Sigmoid colon (tissue), 7 donors: ENCODE measurements at places on chromosomes 1 and 21.

DNA sequence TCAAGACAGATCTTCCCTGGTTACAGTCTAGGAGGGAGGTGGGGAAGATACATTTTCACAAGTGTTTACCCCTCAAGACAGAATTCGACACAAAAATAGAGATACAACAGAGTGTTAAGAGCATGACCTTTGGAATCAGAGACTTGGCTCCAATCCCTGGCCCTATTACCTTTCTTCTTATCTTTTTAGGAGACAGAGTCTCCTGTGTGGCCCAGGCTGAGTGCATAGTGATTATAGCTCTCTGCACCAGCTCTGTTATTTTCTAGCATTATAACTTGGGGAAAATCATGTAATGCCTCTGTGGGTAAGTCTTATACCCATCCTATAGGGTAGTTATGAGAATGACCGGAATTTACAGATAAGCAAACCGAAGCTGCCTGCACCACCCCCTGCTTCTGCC, 9.8 kb downstream of the NIPAL3 start:
- no peak for DNase-seq

- DNase-seq = no peak
These were observed 10.8 kb downstream of the MATN1 start for GRCh38 chr1:30712583-30712982.

GRCh38 chr1:185573677-185574076, 160.5 kb upstream of the HMCN1 start:
- no peak for DNase-seq

DNA sequence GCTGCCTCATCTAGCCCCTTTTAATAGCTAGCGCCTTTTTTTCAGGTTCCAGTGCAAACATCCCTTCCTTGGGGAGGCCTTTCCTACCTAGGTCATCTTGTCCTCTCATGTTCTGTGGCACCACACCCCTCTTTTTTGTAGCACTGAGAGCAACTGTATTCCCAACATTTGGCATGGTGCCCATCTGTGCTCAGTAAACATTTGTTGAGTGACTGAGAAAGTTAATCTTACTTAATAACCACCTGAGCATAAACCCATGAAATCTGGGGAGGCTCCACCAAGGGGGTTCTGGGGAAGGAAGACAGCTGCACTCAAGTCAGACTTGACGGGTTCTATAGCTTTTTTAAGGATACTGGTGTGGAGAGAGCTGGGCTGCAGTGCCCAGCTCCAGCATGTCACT, 90.0 kb downstream of the NOS1AP start:
- DNase-seq = no peak

DNA sequence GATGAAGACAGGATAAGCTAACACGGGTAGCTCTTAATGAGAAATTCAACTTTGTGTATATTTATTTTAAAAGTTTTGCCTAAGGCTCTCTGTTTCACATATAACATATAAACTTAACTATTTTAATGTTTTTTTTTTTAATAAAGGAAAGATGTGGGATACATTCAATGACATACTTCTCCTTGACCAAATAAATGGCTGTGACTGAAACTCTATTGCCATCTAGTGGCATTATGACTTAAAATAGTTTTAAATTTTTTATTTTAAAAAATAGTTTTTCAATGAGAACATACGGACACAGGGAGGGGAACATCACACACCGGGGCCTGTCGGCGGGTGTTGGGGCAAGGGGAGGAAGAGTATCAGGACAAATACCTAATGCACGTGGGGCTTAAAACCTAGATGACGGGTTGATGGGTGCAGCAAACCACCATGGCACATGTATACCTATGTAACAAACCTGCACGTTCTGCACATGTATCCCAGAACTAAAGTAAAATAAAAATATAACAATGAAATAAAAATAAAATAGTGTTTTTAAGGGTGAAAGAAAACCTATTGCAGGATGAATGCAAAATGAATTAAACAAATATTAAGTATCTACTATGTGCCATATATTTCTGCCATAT, 83.4 kb downstream of the LYST start:
- no peak for DNase-seq

- DNase-seq = no peak
These were observed 17.0 kb downstream of the AGT start for GRCh38 chr1:230696722-230697437.

GRCh38 chr1:14238472-14239307, 359.8 kb upstream of the KAZN start:
- DNase-seq = peak; percentile 94

DNA sequence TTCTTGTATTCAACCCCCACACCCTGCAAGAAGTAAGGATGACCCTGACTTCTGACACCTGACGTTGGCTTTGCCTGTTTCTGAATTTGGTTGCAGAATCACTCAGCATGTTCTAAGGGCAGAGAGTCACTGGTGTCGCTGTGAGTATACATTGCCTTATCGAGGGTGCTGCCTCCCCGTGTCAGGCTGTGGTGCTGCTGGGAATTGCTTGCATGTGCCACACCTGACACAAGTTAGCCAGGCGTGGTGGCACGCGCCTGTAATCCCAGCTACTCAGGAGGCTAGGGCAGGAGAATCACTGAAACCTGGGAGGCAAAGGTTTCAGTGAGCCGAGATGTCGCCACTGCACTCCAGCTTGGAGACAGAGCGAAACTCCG, 45.9 kb downstream of the WDR4 start:
- no peak for DNase-seq

GRCh38 chr1:64038965-64039364, 164.5 kb upstream of the UBE2U start:
- DNase-seq = no peak

- no peak for DNase-seq
These were observed 86.0 kb upstream of the MAP10 start for GRCh38 chr1:232718928-232719927.

GRCh38 chr1:54695221-54695620, 20.4 kb upstream of the TTC4 start:
- no peak for DNase-seq

GRCh38 chr1:12356004-12356890, 126.4 kb downstream of the VPS13D start:
- no peak for DNase-seq

GRCh38 chr1:45148209-45148825, 58.1 kb downstream of the ZSWIM5 start:
- no peak for DNase-seq

- DNase-seq = peak; percentile 89
These were observed 32.9 kb upstream of the DIPK1A start for GRCh38 chr1:92994105-92994712.

DNA sequence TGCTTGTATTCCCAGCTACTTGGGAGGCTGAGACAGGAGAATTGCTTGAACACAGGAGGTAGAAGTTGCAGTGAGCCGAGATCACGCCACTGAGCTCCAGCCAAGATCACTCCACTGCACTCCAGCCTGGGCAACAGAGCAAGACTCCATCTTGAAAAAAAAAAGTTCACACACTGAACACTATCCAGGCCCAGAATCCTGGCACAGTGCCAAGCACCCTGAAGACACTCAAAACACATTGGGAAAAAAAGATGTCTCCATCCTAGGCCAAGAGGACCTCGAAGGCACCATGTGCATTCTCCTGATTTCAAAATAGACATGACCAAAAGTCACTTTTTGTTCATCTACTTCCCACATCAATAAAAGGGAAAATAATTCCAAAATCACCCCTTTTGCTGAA, 38.7 kb downstream of the SLC9A1 start:
- peak; percentile 94 for DNase-seq

- no peak for DNase-seq
These were observed 284.9 kb upstream of the RUNX1 start for GRCh38 chr21:35333831-35334618.

DNA sequence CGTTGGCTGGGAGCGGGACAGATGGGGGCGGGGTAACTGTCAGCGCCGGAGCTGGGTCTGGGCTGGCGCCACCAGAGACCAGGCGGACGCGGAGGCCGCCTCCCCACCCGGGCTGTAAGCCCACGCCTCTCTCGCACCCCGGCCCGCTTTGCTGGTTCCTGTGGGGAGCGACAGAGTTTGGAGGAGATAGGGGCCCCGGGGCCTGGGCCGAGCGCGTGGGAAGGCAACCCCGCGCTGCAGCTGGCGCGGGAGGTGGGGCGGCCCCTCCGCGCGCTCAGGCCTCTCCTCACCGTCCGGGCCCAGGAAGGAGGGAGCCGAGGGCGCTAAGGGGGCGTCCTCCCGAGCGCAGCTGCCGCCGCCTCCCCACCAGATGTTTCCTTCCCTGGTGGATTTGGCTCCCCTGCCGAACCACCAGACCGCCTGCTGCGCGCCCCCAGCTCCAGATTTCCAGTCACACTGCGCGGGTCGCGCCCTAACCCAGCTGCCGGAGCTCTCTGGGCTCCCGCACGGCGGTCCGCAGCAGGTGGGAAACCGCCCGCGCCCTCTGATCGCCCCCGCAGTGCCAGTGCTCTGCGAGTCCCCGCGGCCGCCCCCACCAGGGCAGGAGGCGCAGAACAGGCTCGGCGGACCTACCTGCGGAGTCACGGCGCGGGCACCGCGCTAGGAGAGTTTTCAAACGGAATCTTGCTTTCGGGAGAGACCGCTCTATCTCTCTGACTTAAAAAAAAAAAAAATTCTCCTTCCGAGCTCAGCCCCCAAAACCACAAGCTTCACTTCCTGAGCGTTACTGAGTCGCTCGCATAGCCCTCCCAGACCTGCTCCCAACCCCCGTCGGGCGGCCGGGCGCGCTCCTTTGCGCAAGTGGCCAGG, 1.1 kb downstream of the GFI1 start:
- DNase-seq = no peak

GRCh38 chr1:232951180-232951579, 769 bp downstream of the NTPCR start:
- no peak for DNase-seq

GRCh38 chr1:150221552-150221951, 14.4 kb downstream of the ANP32E start:
- DNase-seq = no peak

- DNase-seq = no peak
These were observed 128.0 kb downstream of the HMCN1 start for GRCh38 chr1:185862235-185862634.

GRCh38 chr1:167106119-167106461, 12.2 kb downstream of the STYXL2 start:
- no peak for DNase-seq

GRCh38 chr1:211830055-211830327, 572 bp downstream of the LPGAT1 start:
- DNase-seq = no peak

DNA sequence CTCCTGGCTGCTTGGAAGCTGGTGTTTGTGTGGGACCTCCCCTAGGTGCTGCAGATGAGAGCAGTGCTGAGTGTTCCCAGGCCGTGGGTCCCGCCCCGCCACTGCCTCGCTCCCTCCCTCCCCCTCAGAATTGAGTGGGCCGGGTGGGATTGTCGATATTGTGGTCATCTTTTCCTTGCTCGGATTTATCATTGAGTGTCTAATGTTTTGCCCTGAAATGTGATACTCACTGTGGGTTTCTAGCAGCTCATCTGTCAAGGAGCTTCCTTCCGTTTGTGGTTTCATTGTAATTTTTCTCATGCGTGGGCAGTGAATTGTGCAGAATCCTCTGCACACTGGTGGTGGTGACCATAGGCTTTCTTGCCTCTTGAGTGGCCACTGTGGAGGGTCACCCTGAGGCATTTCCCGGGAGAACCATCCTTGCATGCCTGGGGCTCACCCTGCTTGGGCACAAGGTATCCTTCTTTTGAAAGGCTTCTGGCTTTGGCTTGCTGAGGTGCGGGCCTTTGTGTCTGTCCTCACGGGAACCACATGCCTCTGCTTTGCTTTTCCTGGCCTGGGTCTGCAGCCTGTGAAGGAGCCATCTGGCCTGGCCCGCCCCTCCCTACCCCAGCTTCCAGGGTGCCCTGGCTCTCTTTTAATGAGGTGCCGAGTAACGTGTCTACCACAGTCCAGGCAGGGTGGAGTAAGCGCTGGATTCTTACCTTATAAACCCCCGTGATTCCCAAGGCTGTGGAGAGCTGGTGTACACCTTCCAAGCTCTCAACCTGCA, 25.6 kb downstream of the SLX9 start:
- DNase-seq = no peak

DNA sequence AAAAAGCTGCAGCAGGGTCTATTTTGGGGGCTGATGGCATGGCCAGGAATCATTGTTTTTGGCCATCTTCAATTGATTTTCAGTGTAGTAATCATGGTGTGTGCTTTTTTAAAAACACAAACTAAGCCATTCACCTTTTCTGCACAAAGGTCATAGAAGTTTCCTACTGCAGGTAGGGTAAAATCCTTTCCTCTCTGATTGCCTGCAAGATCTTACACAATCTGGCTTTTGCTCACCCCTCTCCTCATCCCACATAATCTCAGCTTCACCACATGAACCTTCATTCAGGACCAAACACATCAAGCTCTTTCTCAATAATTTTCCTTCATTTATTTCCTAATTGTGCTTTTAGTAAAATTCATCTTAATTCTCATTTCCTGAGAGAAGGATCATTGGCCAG, 38.3 kb upstream of the GBP5 start:
- DNase-seq = no peak

GRCh38 chr1:31671561-31672201, 27.0 kb upstream of the PEF1 start:
- DNase-seq = no peak

- DNase-seq = no peak
These were observed 38.8 kb upstream of the FAM3B start for GRCh38 chr21:41277846-41278245.

DNA sequence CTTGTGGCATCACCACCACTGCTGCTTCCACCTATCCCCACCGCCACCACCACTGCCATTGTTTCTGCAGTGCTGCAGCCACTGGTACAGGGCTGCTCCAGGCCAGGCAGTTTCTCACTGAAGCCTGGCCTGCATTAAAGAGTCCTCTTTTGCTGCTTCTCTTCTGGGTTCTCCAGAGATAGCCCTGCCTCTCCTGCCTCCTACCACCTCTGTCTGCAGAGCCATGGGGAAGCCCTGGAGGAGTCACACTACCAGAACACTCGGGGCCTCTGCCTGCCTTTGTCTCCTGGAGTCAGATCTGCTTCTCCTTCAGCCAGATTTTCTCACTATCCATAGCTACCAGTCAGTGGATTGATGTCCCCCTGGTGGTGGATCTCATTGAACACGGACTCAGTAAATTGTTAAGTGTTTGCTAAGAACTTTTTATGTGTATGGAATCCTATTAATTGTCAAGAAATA, 37.7 kb upstream of the DDAH1 start:
- DNase-seq = peak; percentile 73

- no peak for DNase-seq
These were observed 463.0 kb downstream of the SIPA1L2 start for GRCh38 chr1:232166942-232167341.
